ENCODE measurements at places on chromosomes 13 and 19.
A peak's percentile ranks its signal among the peaks of the same experiment; 100 is the strongest.

DNA sequence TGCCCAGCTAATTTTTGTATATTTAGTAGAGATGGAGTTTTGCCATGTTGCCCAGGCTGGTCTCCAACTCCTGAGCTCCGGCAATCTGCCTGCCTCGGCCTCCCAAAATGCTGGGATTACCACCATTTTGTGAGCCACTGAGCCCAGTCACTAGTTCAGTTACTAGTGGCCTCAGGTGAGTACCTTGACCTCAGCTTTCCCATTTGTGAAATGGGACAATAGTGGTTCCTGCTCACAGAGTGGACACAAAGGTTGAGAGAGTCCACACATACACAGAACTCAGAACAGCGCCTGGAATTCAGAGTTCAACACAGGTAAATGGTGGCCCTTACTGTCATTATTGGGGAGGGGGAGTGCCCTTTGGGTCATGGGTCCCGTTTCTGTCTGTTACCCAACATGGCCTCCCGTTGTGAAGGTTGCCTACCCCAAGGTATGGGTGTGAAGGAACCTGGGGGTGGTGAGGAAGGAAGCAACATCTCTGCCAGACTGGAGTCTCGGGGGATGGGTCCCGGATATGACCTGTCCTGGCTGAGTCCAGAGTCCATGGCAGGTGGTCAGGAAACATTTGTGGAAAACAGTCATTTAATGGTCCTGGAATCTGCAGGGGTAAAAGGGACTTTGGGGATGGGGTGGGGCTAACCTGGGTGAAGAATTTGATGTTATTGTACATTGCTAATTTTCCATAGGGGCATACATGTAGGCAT lies 11.7 kb upstream of the IRGC start:
- no peak for DNase-seq

GRCh38 chr13:99374169-99374991 lies 67.2 kb upstream of the GPR183 start:
- DNase-seq = no peak

GRCh38 chr13:45492538-45492937 lies 27.8 kb downstream of the COG3 start:
- no peak for DNase-seq

DNA sequence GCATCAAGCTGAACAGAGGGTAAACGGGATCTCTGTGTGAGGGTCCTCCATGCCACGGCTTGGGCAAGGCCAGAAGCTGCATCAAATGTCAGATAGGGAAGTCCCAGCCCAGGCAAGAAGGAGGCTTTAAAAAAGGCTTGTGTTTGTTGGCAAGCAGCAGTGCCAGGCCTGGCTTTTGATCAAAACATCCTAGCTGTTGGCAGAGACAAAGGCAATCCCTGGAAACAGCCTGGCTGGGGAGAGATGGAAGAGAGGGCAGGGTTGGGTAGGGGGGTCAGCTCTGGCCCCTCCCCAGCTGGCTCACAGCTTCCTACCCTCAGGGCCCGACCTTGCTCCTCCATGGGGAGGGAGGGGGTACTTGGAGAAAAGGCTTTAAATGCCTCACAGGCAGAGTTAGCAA lies 61.8 kb upstream of the KCTD15 start:
- DNase-seq = no peak

GRCh38 chr13:65656740-65657329 lies 1573.3 kb downstream of the PCDH9 start:
- peak; percentile 14 for DNase-seq

DNA sequence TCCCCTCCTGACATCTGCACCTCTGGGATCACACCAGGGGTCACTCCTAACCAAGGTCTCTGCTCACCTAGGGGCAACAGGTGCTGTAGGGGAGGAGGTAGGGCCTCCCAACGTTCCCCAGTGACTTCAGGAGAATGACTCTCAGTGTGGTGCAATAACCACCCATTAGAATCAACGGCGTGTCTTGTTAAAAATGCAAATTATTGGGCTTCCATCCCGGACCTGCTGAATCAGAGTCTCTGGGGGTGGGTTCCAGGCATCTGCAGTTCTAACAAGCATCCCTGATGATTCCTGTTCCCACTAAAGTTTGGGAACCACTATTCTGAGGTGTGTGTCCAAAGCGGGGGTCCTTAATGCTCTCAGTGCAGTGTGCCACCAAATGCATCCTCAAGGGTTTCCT lies 84.6 kb downstream of the CRYL1 start:
- no peak for DNase-seq

DNA sequence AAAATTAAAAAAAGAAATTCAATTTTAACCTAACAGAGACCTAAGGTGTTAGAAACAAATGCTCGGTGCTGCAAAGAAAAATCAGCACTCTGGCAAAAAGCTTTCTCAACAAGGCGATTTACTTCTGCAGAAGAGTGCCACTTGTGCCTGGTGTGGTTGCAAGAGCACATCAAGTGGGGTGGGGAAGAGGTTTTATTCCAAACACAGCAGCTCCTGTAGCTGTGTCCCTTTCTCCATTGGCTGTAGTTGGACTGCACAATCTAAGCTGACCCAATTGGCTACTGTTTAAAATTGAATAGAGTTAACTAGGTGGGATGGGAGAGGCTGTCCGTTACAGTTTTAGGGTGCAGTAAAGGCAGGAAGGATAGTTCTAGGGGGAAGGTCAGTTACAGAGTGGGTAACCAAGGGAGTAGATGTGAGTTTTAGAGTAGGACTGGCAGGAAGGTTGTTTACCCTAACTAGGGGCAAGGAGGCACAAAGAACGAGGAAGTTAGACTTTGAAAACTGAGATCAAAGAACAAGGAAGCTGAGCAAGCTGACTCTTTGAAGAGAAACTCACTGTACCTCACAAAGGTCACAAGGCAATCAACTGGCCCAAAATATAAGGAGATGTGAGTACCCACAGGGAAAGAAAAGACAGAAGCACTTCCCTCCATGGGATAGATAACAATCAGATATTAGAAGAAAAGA lies 145.7 kb downstream of the LIG4 start:
- DNase-seq = no peak

DNA sequence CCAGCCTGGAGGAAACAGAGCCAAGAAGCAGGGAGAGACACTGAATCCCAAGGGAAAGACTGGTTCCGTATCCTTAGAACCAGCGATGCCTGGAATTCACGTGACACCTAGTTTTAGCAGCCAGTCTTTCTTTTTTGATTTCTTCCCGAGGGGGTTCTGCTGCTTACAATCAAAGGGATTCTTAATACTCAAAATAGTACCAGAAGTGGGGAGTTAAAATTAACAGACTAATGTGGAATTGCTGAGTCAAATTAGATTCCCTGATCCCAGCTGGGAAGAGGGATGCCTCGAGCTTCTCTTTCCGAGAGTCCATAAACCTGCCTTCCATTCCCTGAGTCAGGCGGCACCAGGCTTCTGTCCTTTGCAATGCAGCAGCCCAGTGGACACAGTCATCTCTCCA lies 4.8 kb upstream of the MATK start:
- DNase-seq = no peak
